Fibroblast of skin of right quadriceps (primary cell): ENCODE measurements at places on chromosomes 7 and 10.

- DNase-seq = peak; percentile 82
These were observed 39.3 kb downstream of the C1GALT1 start for GRCh38 chr7:7221599-7222038.

DNA sequence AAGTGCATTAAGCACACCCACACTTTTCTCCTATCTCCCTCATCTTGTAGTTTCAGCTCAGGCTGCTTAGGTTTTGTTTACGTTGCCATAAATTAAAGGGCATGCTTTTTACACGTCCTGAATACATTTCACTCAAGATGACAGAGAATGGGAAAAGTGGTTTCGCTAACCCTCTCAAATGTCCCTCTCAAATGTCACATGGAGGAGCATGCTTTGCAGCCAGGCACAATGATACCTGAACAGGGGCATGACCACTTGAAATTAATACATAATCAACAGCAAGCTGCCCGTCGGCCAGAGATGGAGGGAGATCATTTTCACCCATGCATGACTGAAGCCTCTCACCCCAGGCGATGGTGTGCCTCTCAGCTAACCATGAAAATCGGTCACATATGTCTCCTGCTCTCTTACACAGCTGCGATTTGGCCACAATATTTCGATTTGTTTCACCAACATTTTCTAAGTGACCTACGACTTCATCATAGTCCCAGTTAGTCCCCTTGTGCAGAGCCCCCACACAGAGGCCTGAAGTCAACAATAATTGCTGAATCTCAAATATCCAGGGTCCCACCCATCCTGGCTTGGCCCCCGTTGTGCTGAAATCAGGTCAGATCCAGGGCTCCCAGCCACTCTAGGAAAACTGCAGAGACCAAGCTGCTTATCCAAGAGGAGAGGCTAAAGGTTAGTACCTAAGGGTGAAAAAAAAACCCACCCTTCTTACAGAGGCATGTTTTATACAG, 373.9 kb upstream of the NFE2L3 start:
- no peak for DNase-seq

DNA sequence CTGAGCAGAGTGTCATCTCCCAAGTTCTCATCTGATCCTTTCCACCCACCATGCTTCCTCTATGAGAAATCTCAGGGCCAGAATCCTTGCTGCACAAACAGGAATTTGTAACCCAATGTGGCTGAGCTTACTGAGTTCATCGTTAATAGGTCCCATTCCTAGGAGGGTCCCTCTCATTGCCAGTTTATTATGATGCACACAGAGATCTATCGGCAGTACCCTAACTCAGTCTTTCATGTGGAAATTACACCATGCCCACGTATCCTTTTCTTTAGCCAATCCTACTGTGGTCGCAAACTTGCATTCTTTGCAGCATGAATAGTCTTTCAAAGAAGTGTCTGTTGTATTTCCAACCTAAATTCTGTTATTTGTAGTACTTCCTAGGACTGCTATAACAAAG, 12.1 kb downstream of the TMEM236 start:
- no peak for DNase-seq

DNA sequence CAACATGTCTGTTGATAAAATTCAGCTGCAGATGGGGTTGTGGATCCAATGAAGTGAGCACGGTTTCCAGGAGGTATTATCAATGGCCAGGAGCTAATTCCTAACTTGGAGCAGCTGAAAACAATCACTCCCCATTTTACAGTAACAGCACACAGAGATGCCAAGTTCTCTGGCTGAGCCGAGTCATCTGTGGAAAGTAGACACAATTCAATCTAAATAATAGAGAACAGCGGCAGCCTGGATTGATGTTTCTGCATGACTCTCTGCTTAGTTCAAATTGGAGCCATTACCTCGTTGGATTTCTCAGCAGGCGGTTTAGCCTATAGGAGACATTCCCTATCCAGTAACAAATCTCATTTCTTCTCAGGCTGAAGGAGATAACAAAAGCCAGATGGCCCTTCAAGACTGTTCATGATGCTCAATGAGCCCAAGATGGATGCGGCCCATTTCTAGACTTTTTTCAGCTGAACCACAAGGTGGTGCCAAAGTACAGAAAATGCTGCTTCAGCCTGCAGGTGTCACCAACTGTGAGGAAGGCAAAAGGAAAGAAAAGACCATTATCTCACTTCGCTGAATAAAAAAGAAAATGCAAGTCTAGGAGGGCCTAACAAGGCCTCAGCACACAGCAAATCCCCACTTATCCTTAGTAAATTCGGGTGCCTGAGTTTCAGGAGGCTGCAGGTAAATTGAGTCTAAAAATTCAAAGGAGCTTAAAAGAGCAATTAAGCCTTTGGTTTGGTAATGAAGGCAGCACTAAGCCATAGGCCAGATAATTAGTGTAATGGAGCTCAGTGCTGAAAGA, 83.7 kb downstream of the SLC16A9 start:
- DNase-seq = peak; percentile 81

GRCh38 chr7:77426521-77427051, 10.4 kb upstream of the GSAP start:
- peak; percentile 44 for DNase-seq

DNA sequence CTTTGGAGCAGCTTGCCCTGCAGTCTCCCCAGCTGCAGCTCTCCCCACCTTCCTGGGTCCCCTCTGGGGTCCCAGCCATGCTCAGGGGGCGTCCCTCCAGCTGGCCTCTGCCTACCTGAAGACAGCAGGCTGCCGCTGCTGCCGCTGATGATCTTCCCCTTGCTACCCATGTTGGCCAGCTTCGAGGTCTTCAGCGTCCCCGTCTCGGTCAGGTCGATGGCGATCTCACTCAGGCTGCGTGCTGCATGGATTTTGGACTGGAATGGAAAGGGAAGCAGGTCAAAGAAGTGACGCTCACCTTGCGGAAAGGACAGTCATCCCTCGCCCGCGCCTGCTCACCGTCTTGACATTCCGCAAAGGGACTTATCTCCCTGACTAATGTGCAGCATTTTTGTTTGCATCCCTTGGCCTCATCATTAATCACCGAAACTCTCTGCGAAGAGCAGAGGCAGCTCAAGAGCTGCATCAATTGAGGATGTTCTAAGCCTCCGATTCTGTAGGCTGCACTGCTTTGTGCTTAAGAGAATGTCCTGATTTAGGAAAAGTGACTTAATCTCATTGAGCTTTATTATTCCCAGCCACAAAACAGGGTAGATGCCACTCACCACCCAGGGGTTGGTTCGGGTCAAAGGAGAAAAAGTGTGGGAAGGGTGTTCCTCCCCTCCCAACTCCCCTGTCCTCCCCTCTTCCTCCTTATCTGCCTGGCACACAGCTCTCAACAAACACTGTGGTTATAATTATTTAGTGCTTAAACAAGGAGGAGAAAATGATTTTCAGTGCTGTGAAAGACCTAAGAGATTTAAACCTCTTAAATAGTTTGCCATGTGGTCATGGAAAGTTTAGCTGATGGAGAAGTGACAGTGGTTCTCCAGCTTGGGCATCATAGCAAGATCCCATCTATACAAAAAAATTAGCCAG, 107.3 kb downstream of the PRPF18 start:
- no peak for DNase-seq

DNA sequence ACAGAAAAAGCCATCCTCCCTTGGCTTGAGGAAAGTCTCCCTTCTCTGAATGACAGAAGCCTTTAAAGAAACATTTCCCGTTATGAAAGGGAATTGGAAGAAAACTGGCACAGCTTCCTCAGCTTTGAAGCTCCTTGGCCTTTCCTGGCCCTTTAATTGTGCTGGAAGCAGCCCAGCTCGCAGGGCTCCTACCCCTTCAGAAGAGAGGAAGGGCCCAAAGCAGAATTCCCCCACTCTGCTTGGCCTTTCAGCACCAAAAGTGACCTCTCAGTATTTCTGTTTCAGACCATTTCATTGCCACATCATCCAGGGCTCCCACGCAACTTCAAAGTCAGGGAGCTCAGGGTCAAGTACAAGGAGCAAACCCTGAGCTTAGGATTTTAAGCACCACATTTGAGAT, 4.2 kb downstream of the AFAP1L2 start:
- DNase-seq = no peak

GRCh38 chr10:77279207-77279606, 358.4 kb downstream of the KCNMA1 start:
- DNase-seq = peak; percentile 45

- DNase-seq = no peak
These were observed 10.1 kb downstream of the ELFN1 start for GRCh38 chr7:1679966-1680730.

DNA sequence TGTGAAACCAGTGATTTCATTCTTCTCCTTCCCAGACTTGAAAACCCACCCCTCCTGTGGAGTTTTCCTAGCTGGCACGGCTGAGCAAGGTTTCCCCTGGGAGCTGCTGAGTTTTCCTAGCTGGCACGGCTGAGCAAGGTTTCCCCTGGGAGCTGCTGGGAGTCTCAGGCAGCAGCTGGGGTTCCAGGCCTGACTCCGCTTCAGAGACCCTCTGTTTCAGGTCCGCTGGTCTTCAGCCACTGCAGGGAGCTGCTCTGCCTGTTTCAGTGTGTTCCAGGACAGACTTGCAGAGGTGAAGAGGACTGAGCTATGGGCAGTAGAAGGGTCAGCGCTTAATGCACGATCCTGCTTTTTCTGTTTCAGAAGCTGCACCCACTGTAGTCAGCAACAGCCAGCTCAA, 104.9 kb downstream of the XRCC2 start:
- no peak for DNase-seq

GRCh38 chr7:99579956-99580777, 17.9 kb upstream of the TMEM225B start:
- DNase-seq = peak; percentile 49

- DNase-seq = no peak
These were observed 326.5 kb upstream of the AOAH start for GRCh38 chr7:37050801-37051200.

- DNase-seq = no peak
These were observed 248.9 kb upstream of the MKI67 start for GRCh38 chr10:128375171-128375570.

DNA sequence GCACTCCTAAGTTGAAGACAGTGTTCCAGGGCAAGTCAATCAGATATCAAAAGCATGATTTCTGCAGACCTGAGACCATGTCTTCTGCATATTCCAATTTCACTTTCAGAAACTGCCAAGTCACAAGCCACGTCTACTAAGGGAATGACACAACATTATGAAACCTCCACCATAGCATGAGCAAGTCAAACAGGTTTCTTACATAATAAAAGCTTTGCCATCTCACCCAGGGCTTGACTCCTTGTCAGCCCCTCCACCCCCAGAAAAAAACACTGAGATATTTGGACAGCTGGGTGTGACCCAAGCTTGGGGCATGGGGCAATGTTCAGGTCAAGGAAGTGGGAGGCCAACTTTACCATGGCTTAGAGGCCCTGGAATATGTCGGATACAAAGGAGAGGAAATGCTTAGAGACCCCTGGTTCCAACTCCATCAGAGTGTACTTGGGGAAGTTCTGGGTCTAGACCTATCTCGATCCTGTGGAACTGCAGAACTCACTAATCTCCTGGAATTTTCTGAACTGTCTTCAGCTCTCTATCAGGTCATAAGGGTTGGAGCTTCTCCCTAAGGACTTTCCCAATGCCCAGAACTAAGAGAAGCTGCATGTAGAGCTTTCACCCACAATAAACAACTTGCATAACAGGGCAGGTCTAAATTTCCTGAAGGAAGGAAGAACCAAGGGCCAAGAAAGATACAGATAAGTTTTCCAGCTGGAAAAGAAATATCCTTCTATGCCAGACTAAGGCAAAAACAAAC, 80.6 kb upstream of the NAMPT start:
- DNase-seq = no peak

DNA sequence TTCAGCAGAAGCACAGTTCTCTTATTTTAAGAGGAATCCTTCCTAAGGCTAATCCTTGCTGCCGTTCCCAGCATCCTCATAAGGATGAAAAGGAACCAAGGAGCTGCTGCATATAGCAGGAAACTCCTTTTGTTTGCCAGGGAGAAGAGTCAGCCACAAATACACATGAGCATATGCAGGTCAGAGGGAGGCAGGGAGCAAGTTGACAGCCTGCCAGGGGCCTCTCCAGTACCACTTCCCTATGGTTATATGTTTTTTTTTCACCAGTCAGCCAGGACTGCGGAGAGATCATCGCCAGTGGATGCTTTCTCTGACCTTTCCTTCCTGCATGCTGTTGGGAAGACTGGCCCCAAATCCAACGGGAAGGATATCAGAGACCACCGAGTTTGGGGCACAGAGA, 39.8 kb downstream of the SLC35B4 start:
- DNase-seq = no peak

GRCh38 chr10:102837230-102837721, at the start of gene CYP17A1:
TSS of gene CYP17A1 (minus strand) at chr10:102837413. CDS start at chr10:102837361, 52 bp downstream.
- no peak for DNase-seq

- no peak for DNase-seq
These were observed 114.1 kb downstream of the VIPR2 start for GRCh38 chr7:159030490-159031134.

DNA sequence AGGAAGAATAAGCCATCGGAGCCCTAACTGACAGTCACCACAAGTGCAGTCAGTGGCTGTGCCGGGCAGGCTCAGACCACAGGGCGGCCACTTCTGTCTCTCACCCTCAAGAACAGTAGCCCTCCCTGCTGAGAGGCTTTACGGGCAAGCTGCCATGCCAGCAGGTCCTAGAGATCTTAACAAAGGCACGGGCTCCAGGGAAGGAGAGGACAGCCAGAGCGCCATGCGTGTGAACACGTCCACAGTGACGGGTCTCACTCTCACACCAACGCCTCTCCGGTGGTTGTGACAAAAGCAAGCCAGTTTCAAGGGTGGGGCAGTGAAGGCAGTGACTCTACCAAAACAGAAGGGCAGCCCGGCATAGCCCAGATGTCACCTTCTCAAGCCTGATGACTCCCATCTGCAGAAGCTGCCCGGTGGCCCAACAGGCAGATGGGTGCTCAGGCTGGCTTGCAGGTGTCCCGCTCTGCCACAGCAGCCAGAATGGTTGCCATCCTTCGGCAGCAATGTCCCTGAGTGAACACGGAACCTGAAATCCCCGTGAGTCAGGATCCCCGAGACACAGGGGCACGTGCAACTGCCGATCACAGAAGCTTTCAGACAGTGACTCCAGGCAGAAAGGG, 102.0 kb downstream of the FAM53B start:
- DNase-seq = no peak

- DNase-seq = peak; percentile 60
These were observed 78.9 kb downstream of the ANLN start for GRCh38 chr7:36468370-36469101.

DNA sequence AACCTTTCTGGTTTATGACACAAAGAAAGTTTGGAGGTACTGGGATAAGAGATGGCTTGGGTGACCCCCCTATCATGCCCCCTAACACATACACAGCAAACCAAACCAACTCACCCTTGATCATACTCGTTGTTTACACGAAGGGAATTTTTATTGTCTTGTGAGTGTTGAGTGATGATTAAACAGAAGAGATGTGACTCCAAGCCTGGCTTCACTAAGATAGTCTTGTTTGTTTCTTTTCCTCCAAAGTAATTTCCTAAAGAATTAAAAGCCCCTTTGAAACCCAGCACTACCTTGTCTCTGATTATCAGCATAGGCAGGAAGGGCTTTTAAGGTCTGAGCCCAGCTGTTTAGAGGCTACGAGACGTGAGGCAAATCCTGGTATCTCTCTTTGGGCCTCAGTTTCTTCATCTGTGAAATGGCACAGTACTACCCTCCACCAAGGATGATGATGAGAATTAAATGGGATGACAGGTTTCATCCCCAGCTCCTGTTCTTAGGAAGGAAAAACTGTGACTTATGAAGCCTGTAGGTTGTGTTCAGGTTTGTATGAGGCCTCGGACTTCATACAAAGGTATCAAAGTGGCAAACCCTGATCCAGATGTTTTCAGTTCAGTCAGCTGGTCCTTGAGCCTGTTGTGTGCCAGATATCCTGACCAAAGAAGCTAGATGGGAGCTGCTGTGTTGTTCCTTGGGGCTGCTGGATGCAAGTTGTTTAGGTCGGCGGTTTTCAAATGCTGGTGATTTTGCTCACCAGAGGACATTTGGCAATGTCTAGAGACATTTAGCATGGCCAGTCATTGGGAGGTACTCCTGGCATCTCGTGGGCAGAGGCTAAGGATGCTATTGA, 51.8 kb downstream of the TCF7L2 start:
- DNase-seq = no peak
